ENCODE measurements at places on chromosomes 3 and 15. TPM values are rescaled to one million over a fixed set of nuclear protein-coding genes. Genes with fewer than 3 reads are reported as not detected.

The IL17RD gene
- 48.9 TPM for total RNA-seq

The CEP19 gene
- 1.6 TPM for total RNA-seq

The LRRC2 gene
- total RNA-seq = 6.4 TPM

The TMEM108 gene
- 14.3 TPM for total RNA-seq

The RAB43 gene
- total RNA-seq = 19.4 TPM

The GOLGA8Q gene
- not detected for total RNA-seq

The ATP10A gene
- total RNA-seq = 3.4 TPM

- DNase-seq = no peak
Observed at GRCh38 chr3:19891740-19892139, 42.3 kb downstream of the EFHB start.

DNA sequence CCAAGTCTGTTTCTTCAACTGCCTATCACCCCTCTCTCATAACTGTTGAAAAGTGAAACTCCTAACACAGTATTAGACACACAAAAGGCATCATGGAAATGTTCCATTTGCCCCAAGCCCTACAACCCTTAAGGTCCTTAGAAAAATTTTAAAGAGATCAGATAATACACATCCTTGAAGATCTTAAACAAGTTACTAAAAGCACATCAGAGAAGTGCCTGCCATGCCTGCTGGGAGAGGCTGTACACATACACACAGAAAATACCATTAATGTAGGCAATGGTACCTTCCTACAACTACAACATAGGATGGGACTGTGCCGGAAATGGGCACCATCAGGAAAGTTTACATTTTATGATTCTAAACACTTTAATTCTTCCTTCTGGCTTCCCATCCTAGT lies 3.3 kb downstream of the ADAM10 start:
- DNase-seq = no peak

DNA sequence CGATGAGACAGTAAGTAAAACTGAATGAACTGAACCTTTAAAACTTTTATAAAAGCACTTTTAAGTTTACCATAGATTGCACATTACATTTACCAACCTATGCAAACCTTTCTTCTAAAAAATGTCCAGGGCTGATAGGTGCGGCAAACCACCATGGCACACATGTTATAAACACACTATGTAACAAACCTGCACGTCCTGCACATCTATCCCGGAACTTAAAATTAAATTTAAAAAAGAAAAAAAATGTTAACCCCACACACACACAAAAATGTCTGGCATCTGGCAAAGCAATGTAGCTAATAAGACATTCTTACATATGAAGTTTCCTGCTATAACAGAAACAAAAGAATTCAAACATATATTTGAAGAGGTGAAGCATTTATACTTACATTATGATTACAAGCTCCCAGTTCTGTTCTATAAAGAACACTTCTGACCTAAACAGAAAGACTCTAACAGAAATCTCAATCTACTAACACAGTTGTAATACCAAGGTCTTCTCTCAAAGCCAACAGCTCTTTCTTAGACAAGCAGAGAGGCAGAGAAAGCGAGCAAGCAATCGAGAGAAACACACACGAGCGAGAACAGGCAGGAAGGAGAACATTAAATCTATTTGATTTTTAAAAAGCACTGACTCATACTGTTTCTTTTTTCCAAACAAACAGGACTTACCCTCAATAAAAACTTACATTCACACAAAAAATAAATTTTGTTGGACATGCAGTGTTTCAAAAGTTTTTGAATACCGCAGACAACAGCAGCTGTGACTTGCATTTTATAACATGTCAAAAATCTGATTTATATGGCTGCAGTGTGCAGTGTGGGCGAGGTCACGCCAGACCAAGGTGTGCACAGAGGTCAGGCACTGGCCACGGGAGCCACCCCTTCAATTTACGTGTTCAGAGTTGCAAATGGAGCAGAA lies at the start of gene NRG4:
Gene NRG4 (minus strand): TSS at position 798 of the 925 bp plus-strand sequence. CDS start 1,194 bp downstream, outside the sequence.
- DNase-seq = no peak

DNA sequence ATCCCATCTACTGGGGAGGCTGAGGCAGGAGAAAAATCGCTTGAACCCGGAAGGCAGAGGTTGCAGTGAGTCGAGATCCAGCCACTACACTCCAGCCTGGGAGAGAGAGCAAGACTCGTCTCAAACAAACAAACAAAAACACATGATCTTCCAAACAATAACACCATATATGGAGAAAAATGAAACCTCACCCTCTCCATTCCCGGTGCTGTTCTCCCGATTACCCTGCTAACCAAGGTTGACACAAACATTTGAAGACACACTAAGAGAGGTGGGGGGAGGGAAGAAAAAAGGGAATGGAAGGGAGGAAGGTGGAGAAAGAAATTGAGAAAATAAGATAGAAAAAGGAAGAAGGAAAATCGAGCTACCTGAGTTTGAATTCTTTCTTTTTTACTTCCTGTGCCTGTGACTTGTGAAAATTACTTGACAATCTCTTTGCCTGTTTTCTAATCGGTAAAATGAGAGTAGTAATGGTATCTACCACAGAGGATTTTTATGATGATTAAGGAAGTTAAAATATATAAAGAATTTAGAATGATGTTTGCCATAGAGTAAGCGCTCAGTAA lies 1.1 kb upstream of the PLSCR2 start:
- no peak for DNase-seq

DNA sequence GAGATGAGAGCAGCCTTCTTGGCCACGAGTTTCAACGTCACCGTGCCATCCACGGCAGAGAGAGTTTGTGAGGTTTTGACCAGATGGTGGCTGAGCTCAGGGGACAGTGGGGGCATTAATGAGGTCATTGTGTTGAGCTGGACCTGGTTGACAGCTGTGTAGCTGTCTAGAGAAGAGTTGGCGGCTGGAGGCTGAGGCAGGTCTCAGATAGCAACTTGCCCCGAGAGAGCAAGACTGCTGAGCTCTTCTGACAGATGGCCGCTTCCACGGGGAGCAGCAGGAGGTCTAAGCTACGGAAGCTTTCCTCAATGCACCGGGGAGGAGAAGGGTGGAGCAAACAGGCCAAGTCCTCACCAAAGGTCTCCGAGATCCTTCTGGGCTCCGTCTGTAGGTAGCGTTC lies 44.8 kb upstream of the EIF5A2 start:
- DNase-seq = no peak

GRCh38 chr3:111903067-111903511 lies 44.0 kb downstream of the PHLDB2 start:
- DNase-seq = no peak

DNA sequence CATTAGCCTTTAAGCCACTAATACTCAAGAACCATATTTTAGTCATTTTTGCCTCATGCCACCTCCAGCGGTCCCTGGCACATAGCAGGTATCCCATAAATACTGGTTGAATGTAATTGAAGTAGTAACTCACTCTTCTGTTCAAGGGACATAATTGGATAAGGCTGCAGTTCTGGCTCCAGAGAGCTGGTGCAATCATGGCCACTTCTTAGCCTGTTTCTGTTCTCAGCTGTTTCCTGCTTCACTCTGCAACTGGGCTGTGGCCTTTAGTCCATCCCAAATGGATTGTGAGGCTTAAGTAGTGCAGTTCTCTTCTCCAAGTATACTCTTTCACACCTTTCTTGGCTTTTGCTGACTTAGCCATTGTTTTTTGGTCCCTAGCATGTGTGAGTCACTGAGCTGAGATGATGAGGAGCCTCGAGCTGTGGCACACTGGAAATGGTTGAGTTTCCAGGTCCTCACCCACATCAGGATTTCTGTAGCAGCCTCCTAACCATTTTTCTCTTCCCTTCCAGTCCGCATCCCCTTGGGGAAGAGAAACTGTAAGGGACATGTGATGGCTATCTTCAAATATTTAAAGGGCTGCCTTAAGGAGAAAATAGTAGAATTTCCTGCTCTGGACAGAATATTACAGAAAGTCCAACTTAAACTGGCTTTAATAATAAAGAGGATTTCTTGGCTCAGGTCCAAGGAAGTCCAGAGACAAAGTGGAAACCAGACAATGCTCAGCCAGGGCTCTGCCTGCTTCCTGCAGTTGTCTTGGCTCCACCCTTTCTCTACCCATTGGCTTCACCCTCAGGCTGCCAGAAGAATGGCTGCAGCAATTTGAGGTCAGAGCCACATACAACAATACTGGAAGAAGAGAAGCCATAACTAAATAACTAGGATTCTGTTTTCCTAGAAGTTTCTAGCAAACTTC lies 305.4 kb upstream of the ROPN1 start:
- DNase-seq = no peak

- no peak for DNase-seq
Observed at GRCh38 chr3:142663865-142664264, 60.0 kb upstream of the TRPC1 start.

DNA sequence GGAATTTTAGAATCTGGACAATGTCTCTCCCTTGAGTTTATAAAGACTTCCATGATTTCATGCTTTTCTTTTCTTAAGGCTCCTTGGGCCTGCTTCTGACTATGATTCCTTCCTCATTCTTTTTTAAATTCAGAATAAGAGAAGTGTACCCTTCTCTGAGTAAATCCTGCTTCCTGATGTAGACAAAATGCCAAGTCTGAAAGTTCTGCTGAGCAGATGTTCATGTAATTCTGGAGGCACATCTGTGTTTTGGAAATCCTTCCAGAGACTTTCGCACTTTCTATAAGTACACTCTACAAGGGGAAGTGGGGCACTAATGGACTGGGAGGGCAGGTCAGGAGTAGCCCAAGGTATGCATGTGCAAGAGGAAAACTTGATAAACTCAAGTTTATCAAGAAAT lies 24.8 kb downstream of the TPM1 start:
- DNase-seq = no peak

DNA sequence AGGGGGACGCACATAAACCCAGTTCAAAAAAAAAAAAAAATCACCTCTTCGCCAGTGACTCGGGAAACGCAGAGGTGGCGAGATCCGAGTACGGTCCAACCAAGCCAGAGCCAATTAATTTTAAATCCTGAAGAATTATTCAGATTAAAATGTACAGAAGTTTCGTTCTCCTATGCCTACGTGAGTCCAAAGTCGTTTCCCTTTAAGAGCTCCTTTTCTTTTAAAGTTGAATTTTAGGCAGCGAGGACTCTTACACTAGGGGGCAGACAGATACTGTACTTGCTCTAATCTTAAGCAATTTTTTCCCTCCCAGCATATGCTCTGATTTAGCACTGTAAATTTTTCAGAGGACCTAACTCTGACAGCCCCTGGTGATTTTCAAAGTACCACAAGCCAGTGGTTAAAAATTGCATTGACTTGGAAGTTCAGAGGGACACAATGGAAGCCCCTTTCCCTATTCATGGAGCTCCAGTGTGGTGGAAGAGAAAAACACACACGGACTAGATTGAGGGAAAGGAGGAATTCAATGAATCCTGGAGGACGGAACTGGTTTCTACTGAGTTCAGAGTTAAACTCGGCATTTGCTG lies 3.3 kb upstream of the NR2F2 start:
- no peak for DNase-seq

DNA sequence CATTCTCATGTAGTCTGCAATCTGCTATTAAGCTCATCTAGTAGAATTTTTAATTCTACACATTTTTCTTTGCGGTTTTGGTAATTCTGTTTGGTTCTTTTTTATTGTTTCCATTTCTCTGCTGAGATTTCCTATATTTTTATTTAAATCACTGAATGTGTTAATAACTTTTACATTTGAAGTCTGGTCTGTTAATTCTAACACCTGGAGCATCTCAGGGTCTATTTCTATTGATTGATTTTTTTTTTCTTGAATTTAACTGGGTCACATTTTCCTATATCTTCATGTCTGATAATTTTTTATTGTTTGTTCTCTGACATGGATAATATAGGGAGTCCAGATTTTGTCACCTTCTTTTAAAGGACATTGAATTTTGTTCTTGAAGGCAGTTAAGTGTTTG lies 163.5 kb downstream of the OPA1 start:
- no peak for DNase-seq

- DNase-seq = no peak
Observed at GRCh38 chr3:38560996-38561717, 65.0 kb downstream of the EXOG start.

All from H1 (cell line).